ENCODE measurements at places on chromosomes 6 and 20. TPM values are rescaled to one million over a fixed set of nuclear protein-coding genes. Genes with fewer than 3 reads are reported as not detected.

GRCh38 chr6:113290684-113291083, 566.5 kb upstream of the MARCKS start:
- DNase-seq: no peak

- DNase-seq: no peak
These were observed 8.9 kb downstream of the DSP start for GRCh38 chr6:7550433-7550801.

DNA sequence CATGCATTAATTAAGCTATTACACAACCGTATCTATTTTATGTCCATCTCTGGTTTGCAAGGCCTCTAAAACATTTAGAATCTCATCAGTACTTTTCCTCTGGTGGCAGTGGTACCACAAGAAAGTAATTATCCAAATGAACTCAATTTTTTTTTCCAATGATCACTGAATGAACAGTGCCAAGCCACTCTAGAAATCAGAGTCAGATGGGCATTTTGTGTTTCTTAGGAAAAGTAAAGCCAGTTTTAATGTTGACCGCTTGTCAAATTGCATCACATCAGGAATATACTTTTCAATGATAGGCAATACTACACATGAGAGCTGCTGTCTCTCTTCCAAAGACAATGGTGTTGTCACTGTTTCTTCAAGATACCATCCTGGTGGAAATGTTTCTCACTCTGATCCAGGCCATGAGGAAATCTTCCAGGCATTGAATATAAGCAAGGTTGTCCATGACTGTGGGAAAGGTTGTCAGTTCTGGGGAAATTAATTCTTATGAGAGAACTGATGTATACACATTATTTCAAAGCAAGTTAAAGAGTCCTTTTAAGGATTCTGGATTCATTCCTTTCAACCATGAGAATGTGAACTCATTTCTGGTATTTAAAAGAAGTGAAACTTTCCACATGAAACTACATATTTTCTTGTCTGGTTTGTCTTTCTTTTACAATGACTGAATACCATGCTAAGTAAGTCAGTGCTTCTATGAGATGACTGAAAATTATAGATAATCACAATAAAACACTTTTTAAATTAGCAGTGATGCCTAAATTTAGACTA, 108.8 kb upstream of the TCF21 start:
- DNase-seq: no peak

Gene TBC1D22B
- 11.8 TPM for total RNA-seq

Gene KCNK5
- 9.8 TPM for total RNA-seq

Gene SAPCD1
- total RNA-seq: 2.4 TPM

Gene ARHGAP40
- 0.64 TPM for total RNA-seq

Gene TMC2
- total RNA-seq: not detected

All from endothelial cell (in vitro differentiated cells).